M059J (cell line): ENCODE measurements at places on chromosomes 12 and 14. TPM values are rescaled to one million over a fixed set of nuclear protein-coding genes. Genes with fewer than 3 reads are reported as not detected.

The RTL1 gene
- 0.02 TPM in 1 of 2 replicates, not detected in the other for total RNA-seq

The CCDC175 gene
- not detected in 2 replicates for total RNA-seq

The CISTR gene
- total RNA-seq, result not detected in 2 replicates

- DNase-seq, result no peak
These were observed 1.4 kb downstream of the NIN start for GRCh38 chr14:50829489-50830043.

GRCh38 chr14:94676495-94677185, 64.4 kb downstream of the SERPINA3 start:
- DNase-seq, result no peak

- no peak for DNase-seq
These were observed 612.0 kb downstream of the FLRT2 start for GRCh38 chr14:86141966-86142365.

DNA sequence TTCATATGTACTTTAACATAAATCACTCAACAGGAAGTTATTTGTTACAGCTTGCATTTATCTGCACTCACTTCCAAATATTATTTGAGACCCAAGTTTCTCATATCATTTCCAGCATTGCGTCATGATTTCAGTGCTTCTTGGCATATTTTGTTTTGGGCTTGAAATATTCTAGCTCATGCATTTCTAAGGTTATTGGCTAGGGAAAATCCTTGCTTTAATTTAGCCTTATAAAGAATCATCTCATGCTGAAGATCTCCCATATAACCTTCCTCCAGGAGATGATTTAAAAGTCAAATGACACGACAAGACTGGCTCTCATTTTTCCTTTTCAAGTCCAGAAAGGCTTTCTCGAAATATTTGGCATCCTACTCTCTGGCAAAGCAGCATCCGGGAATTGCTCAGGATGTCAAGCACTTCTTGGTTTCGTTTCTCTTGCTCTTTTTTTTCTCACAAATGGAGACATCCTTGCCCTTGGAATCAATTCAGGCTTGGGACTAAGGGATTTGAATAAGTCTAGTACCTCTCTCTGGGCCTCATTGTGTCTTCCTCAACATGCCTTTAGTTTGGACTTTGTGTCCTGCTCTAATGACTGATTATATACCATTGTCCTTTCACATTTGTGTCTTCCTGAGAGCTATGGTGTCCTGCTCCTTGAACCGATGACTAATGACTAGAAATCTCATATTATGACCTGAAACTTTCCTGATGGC, 295.0 kb downstream of the RMST start:
- DNase-seq, result no peak

- peak; percentile 19 for DNase-seq
These were observed 1.2 kb downstream of the HNRNPC start for GRCh38 chr14:21267886-21268616.

DNA sequence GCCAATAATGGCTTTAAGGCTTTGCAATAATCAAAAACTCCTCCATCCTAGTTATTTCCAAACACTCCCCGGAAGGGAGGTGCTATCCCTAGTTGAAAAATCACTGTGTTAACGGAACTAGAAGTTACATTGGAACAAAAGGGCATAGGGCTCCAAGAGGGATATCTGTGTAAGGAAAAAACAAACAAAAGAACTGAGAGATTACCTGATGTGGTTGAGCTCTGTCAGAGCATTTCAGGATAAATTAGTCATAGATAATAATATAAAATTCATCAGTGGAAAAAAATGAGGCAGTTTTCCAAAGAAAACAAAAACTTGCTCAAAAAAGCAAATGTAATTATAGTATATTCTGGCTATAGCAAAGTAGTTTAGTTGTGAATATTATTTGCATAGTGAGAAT, 27.4 kb upstream of the PAPLN start:
- DNase-seq, result peak; percentile 77
